COR-L47 (cell line): ENCODE measurements at places on chromosomes 1 and 21.

DNA sequence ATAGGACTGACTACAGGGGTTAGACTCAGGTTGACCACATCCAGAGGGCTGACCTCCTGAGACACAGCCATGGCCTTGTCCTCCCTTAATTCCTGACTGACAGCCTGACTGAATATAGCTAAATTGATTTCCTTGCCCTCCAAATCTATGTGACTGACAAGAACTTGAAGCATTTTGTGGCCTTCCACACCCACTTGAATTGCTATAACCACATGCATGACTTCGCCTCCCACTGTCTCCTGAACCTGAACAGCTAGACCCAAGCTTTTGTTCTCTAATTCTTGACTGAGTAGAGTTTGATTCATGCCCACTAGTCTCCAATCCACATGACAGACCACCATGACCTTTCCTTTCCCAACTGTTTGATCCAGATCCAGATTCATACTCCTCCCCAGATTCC is 3.1 kb downstream of the FLG2 start:
- DNase-seq: no peak

GRCh38 chr21:39022863-39023693 is 160.2 kb downstream of the PSMG1 start:
- peak; percentile 88 for DNase-seq

DNA sequence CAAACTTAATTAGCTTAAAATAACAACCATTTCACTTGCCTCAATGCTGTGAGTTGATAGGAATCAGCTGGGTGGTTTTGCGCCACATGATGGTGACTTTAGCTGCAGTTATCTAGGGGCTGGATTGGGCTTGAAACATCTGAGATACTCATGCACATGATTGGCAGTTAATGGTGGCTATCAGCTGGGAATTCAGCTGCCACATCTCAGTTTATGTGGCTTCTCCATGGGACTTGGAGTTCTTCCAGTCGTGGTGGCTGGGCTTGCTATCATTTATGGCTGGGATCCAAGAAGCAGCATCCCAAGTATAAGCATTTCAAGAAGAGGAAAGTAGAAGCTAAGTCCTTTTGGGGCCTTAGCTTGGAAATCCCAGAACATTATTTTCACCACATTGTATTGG is 36.4 kb downstream of the PDC start:
- DNase-seq: peak; percentile 28

GRCh38 chr21:41861987-41862386 is 17.2 kb downstream of the PRDM15 start:
- no peak for DNase-seq

GRCh38 chr1:114219172-114219868 is 65.7 kb upstream of the SYT6 start:
- no peak for DNase-seq

DNA sequence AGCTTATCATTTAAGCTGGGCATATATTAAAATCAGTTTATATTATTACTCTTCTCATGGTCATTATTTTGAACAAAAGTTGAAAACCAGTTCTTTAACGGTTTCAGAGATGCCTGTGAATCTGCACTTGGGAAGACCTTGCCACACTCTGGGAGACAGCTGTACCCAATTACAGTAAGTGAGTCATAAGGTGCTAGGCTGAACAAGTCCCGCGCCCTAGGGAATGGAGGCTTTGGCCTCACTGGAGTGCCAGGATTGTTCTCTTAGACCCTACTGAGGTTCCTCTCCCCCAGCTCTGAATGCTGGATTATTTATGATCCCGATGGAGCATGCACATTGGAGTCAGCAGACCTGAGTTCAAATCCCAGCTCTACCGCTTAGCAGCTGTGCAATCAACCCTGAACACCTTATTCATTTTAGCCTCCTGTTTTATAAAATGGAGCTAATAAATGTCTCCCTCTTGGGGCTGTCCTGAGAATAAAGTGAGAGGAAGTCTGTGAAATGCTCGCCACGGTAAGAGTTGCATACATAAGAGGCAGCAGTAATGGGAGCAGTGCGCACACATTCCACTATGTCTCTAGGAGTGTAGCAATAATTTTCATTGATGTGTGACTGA is 266.2 kb downstream of the FOXD2 start:
- no peak for DNase-seq

GRCh38 chr1:53134961-53135734 is 7.3 kb downstream of the SLC1A7 start:
- no peak for DNase-seq

- no peak for DNase-seq
Measured at GRCh38 chr1:94321662-94322061, 84.3 kb upstream of the ARHGAP29 start.

- DNase-seq: no peak
Measured at GRCh38 chr1:243246916-243247315, 8.2 kb downstream of the CEP170 start.

DNA sequence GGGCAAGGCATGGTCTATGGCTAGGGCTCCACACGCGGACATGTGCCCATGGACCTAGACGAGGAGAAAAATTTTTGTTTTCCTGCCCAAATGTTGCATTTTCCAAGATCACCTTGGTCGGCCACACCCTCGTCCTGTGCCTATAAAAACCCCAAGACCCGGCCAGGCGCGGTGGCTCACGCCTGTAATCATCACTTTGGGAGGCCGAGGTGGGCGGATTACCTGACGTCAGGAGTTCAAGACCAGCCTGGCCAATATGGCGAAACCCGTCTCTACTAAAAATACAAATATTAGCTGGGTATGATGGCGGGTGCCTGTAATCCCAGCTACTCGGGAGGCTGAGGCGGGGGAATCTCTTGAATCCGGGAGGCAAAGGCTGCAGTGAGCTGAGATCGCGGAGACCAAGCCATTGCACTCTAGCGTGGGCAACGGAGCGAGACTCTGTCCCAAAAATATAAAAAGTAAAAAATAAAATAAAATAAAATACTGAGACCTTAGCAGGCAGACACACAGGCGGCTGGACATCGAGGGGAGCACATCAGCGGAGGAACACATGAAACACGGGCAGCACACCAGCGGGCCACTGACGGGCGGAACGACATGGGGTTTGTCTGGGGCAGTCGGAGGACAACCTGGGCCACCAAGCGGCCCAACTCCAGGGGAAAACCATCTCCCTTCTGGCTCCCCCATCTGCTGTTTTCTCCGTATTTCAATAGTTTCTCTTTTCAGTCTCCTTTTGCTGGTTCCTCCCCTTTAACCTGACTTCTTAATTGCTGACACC is 60.7 kb upstream of the TBX15 start:
- DNase-seq: no peak

DNA sequence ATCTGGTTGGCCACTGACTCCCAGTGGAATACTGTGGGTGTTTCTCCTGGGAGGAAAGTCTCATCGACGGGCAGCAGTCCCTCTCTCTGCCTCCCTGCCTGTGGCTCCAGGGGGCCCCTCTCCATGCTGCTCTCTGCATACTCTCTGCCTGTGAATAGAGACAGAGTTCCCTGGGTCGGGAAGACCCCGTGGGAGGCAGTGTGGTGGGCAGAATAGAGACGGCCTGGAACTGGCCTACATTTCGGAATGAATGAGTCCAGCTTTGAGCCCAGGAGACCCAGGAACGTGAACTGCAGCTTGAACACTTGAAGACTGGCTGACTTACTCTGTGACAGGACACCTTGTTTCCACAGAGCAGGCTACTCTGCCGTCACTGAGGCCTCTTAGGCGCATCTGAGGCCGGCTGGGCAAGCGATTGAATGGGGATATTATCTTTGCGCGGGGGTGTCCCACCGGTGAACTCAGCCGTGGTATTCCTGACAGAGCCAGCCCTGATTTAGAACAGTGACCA is 64.0 kb downstream of the KIF21B start:
- DNase-seq: no peak

DNA sequence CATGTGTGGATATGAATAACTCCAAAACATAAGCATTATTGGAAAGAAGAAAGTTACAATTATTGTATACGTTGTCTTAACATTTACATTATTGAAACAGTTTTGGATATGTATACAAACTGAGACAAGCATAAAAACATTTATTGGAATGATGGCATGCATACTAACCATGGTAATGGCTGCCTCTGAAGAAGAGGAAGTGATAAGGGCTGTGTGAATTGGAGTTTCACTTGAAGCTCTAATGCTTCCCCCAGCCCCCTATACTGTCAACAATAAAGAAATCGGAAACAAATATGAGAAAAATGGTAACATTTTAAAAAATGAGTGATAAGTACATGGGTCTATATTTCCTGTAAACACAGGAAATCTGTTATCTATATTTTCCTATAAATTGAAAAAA is 367.7 kb upstream of the DPYD start:
- DNase-seq: no peak

- DNase-seq: no peak
Measured at GRCh38 chr1:109750241-109750882, 9.5 kb upstream of the GSTM3 start.

DNA sequence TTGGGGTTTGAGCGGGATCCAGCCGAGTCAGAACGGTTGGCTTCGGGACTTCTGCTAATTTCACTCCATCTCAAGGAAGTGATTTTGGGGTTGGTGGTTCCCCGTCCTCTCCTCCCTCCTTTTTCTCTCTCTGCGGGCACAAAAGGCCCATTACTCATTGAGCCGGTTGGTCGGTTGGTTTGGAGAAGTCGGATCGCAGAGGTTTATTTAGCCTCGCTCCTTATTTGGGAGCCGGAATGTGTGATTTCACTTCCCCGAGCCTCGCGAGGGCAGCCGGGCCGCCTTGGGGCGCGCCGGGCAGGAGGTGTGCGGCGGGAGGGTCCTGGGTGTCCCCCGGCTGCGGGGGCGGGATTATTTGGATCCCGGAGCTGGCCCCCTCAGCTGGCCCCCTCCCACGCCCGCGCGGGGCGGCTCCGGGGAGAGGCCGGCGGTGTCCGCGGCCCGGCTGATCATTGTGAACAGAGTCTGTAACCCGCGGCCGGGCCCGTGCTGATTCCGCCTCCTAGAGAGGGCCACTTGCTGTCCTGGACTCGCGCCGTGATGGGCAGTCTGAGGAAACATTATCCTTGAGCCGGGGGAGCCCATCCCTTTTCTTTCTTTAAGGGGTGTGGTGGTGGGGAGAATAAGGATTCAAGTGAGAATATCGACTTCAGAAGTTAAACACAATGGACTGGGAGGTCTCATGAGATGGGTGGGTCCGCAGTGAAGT is 1.2 kb downstream of the MAPKAPK2 start:
- DNase-seq: no peak

- no peak for DNase-seq
Measured at GRCh38 chr21:41175080-41175479, 7.1 kb downstream of the BACE2 start.

DNA sequence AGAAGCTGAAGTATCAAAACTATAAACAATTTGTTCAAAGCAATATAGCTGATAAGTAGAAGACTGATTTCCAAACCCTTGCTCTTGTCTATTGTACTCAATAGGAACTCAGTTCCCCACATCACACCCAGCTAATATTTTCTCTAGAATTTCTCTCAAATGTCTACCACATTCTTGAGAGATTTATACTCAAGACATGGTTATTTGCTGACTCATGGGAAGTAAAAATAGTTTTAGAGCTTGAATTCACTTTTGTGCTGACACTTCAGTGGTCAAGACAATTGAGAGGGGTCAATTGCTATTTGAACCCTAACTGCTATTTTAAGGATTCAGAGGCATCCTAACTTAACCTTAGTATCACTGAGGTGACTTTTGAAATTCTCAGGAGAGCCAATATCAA is 99.0 kb downstream of the TNNI3K start:
- DNase-seq: no peak

DNA sequence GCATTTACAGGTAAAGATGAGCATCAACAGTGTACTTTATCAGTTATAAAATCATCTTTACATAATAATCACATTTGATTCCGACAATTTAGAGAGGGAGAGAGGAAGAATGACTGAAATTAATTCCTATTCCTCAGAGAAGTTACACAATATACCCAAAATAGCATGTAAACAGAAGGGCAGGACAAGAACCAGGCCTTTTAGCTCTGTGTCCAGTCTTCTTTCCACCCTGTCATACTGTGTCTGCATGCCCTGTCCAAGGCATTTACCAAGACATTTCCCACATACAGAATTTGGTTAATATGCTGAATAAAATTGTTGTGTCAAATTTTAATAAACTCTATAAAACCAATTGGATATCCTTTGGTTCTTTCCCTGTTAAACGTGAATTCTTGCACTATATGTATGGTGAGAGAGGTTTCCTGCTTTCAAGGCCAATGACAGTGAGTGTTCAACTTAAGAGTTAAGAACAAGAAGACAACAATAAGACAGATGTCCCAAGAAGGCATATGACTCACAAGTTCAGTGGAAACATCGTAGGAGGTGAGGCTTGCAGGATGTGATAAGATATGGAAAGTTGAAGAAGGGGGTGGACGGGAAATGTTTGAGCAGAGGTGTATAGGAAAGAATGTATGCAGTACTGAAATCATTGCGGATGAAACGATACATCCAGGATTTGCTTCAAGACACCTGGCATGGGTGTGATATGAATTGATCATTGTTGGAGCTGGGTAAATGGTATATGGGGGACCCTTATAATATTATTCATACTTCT is 20.8 kb downstream of the LRRC8B start:
- no peak for DNase-seq

DNA sequence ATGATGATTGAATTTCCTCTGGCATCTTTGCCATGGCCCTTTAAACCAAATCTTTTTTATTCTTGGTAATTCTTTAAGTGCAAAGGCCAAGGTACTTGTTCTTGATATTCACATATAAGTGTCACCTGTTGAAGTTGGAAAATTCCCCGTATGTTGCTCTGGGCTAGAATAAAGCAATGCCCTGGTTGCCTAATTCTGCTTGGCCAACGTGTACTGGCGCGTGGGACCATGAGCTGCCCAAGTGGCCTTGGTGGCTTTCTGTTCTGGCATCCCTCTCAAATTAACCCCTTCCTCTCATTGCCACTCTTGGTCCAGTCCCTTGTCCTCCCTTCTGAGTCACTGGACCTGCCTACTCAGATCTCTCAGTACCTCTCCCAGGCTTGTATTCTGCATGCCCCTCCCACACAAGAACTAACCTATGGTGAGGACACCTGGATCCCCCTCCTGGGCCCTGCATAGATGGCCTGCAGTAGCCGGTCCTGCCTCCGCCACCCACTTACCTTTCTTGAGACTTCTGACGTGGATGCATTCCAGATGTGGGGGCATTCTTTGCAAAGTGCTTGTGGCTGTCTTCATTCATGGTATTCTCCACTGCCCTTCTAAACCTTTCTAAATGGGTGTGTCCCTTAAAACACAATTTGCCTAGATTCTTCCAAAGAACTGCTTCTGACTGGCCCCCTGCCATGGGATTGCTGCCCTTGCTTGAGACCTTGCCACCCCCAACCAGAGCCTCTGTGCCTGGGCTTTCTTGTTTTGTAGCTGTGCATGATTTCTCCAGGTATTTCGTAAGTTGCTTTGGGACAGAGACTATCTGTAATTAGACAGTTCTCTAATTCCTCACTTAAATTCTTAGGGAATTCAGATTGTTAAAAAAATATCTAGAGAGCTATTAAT is 152.4 kb downstream of the GALNT2 start:
- no peak for DNase-seq

DNA sequence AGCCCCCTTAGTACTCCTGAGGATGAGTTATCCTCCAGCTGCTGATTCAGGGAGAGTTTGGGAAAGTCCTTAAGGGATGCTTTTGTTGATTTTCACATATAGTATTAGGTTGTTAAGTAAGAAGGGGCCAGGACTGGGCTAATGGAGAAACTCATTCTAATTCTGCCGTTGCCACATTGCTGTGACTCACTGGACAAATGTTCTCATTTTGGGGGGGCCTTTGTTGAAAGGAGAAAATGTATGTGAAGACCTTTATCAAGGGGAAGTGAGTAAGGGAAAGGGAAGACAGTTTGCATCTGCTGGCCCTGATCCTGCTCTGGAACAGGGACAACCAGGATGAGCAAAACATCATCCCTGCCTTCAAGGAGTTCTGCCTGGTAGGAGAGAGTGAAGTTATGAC is 123.2 kb upstream of the FGGY start:
- no peak for DNase-seq
